ENCODE measurements at places on chromosomes 2 and 18.

GRCh38 chr2:25726522-25726921 lies 53.1 kb upstream of the DTNB start:
- no peak for DNase-seq

DNA sequence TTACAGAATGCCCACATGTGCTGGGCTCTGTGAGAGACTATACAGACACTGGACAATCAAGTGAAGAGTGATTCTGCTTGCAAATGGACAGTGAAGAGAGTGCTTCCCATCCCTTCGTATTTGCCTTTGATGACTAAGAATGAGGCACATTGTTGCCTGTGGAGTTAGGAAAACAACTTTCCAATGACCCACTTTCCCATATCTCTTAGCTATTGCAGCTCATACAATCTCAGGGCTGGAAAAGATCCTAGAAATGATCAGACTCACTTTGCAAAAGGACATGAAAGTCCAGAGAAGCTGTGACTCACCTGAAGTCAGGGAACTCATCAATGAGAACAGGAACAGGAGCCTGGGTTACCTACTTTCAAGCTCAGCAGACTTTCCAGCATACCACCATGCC lies 440.5 kb upstream of the TCF4 start:
- no peak for DNase-seq

GRCh38 chr18:34864836-34865497 lies 154.9 kb downstream of the DTNA start:
- no peak for DNase-seq

DNA sequence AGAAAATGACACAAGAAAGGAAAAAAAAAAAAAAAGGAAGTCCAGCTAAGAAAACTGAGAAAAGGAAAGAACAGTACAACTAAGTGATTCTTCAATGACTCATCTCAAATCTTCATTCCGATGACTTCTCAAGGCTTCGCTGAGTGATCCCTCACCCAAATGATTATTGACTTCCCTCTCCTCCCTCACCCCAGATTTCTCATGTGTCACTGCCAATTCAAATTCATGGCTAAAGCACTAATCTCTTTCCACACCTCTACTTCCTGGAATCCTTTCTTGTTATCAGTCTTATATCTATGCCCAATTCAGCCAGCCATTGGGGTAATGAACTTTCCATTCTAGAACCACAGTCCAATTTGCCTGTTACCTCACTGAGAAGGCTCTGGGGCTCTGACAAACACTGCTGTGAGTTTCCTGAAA lies 7.2 kb upstream of the ABCB11 start:
- no peak for DNase-seq

DNA sequence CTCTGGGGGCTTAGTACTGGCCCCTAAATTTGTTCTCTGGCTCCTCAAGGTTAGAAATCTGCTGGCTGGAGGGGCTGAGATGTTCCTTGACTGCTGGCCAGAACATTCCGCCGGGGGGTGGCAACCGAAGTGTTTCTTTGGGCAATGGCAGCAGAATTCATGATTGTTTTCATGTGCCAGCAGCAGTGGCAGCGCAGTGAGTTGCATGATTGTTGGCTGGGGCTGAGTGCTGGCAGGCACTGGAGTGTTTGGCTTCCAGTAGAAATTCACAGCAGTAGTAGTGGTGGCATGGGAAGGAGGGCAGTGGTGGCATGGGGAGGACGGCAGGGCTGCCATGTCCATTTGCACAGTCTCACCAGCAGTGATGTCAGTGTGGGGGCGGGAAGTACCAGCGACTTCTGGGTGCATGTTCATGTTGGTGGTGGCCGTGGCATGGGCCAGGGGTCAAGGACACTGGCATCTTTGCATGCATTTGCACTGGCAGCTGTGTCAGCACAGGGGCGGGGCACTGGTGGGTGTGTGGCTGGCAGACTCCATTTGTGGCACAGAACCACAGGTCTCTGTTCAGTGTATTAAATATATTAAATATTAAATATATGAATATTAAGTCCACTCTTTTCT lies 130.6 kb upstream of the CDH7 start:
- no peak for DNase-seq

DNA sequence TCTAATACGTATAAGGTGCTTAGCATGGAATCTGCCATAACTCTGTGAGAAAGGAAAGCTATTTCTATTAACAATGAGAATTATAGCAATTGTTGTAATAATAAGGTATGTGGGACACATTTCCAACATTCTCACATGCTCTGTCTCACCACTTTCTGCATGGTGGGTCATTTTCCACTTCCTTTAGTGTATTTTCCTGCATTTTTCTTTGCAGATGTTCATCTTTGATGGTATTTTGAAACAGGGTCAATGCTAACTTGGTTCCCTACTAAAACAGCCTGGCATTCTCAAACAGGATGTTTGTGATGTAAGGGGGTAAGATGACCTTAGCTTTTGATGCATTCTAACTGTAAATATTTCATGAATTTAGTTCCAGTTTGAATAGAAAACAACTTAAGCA lies 54.7 kb downstream of the MYO1B start:
- DNase-seq: no peak

- DNase-seq: no peak
These were observed 58.0 kb downstream of the CDCA7 start for GRCh38 chr2:173412628-173413027.

DNA sequence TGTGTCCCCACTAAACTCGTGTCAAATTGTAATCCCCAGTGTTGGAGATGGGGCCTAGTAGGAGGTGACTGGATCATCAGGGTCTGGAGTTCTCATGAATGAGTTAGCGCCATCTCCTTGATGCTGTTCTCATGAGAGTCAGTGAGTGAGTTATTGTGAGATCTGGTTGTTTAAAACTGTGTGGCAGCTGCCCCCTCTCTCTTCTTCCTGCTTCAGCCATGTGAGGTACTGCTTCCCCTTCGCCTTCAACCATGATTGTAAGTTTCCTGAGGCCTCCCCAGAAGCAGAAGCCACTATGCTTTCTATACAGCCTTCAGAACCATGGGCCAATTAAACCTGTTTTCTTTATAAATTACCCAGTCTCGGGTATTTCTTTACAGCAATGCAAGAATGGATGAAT lies 50.4 kb downstream of the AP1S3 start:
- DNase-seq: no peak

DNA sequence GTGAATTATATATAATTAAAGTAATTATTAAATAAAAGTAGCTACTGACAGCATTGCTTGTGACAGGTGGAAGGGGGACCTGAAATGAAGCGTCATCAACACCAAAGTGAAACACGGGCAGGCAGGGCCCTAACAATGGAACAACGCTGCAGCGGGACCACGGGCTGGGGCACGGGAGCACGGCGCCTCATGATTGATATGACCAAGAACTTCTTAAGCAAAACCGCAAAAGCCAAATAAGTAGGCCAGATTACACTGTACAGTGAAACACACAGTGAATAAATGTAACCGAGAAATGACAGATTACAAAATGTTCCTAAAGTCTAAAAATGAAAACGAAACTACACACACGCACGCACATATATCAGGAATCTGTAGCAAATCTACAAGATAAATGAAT lies 81.4 kb downstream of the SNTG2 start:
- DNase-seq: no peak

DNA sequence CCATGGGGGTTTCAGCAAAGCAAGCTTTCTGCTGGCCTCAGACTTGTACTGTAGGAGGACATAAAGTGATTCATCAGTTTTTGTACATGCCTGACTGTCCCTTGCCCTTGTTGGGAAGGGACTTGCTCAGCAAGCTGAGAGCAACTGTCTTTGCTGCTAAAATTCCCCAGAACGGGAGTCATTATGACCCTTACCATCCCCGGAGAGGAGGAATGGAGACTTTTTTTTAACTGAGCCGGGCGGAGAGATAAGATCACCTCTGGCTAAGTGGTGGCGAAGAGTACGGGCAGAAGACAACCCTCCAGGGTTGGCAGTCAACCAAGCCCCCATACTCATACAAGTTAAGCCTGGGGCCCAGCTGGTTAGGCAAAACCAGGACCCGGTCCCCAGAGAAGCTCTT lies 20.4 kb upstream of the NAGK start:
- DNase-seq: no peak

DNA sequence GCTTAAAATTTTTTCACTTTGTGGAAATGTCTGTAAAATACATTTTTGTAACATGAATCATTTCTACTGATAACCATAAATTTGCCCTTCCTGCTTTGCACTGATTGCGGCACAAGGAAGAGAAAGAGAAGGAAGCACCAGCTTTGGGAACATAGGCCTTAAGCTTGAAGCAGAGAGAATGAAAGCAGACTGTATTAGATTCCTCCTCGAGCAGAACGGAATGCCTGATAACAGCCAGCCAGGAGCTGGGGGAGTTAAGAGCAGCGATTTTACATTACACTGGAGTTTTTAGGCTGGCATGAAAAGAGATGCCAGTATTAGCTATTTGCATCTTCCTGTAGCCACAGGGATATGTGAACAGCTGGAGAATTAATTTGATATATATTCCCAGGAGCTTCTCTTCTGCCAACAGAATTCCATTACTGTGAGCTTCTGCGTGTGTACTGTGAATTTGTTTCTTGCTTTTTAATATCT lies 33.5 kb downstream of the CRIM1 start:
- no peak for DNase-seq

DNA sequence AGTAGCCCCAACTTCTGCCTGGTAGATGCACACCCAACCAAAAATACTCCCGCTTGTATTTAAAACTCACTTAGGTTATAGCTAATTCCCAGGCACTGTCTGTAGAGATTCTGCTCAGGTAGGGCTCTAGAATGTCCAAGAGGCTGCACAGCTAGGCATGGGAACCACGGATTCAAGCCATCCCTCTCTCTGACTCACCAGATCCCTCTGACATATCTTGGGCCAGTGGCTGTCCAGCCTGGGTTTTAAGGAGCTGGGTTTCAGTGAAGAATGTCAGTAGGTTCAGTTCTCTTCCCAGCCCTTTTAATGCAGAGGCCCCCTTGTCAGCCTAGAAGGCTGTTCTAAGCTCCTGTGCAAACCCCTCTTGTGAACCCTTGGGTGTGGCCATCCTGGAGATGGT lies 15.9 kb upstream of the IL1R1 start:
- DNase-seq: no peak

DNA sequence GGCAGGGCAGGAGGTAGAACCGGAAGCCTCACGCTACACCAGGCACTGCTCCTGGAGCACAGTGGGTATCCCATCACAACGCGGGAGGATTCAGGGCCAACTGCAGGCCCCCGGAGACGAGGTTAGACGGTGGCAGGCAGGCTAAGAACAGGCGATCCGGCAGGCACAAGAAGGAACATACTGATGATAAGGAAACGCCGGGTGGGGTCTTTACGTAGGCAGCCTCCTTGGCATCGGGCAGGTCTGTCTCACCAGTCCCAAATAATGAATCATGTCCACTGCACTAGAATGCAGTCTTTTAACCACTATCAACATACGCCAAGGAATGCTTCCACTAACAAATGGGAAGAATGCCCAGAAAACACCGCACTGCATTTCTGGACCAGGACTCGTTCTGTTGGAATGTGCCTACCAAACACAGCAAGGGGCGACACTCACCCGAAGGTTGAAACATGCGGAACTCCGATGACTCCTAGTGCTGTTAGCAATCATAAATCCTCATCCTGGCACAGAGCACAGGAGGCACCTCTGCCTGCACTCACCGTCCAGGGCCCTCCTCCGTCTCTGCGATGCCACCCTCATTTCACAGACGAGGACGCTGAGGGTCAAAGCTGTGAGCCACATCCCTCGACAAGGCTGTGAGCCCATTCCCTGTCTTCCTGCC lies 35.2 kb downstream of the ZNF516 start:
- no peak for DNase-seq

GRCh38 chr18:37138456-37138855 lies 309.5 kb downstream of the KIAA1328 start:
- no peak for DNase-seq

DNA sequence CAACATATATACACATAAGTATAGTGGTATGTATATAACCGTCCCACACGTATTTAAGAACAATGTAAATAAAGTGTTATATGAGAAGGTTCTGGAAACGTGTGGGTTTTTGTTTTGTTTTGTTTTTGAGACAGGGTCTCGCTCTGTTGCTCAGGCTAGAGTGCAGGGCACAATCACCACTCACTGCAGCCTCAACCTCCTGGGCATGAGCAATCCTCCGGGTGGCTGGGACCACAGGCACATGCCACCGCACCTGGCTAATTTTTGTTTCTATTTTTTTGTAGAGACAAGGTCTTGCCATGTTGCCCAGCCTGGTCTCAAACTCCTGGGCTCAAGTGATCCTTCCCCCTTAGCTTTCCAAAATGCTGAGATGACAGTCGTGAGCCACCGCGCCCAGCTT lies 6.2 kb downstream of the ADAM17 start:
- DNase-seq: no peak

GRCh38 chr2:108145557-108146326 lies 94.0 kb upstream of the SULT1C3 start:
- DNase-seq: no peak

DNA sequence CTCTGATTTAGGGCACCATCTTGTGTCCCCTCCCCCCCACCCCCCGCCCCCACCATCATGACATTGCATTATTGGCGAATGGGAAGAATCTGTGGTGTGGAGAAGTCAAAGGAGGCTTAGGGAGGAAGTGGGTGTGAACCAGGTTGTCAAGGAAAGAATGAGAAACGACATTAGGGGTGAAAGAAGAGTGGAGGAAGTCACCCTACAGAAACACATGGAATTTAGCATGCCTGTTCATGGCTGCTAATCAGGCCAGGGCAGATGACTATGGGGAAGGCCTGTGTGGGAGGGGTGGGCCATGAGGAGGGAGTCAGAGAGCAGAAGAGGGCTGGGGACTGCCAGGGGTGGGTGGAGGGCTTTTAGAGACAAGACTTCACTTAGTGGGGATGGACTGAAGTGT lies 81.6 kb downstream of the AOX1 start:
- DNase-seq: no peak

GRCh38 chr2:56191617-56192016 lies 7.8 kb downstream of the CCDC85A start:
- no peak for DNase-seq

- no peak for DNase-seq
These were observed 196.4 kb upstream of the HDAC4 start for GRCh38 chr2:239597216-239597615.

DNA sequence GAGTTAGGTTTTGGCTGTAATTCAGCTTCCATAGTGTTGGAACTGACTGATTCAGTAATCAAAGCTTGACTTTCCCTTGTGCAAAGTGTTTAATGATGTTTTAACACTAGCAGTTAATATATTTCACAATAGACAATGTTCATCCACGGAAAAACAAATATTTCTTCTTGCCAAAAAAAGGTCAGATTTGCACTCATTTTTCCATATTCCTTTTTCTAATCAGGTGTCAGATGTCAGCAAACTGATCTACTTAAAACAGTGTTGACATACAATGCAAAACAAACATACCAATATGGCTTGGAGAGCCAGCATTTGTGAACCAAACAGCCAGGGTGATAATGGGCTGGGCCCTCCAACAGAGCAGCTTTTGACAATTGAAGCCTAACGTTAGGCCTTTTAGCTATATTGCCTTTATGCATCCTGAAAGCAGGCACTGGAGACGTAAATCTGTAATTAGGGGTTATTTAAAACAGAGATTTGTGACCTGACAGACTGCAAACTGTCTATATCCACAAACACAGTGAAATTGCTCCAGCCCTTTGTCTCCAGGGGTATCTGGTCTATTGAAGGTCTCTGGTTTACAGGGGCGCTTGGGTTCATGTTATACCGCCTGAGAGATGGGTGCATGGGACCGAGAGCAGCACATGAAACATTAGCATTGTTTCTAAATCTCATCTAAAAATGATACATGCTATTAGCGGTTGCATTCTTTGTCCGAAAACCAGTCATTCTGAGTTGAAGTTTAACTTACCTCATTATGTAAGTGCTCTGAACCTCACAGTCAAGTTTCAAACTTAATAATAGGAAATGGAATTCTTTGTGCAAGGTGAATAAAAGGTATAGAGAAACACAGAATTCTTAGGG lies 7.1 kb upstream of the CDCA7 start:
- no peak for DNase-seq

All from iPS DF 6.9 (cell line).